ENCODE measurements at places on chromosomes 13 and 19.

DNA sequence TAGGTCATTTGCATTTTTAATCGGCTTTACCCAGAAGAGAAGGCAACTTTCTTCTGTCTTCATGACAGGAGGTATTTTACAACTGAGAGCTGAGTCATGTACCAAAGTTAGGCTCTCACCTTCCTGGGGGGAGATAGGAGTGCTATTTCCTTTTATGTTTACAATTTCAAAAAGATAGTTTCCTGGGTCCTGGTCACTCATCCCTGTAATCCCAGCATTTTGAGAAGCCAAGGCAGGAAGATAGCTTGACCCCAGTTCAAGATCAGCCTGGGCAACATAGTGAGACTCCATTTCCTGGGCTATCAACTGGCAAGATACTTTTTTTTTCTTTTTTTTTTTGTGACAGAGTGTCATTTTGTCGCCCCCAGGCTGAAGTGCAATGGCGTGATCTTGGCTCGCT, 7.6 kb downstream of the LYPD3 start:
- H3K27ac ChIP-seq: no peak overlapping the region
- H3K27me3 ChIP-seq: peaks cover 8% of the 10 kb centered on the region
- no peak overlapping the region for H3K4me3 ChIP-seq
- no peak for DNase-seq
- no peaks in the 10 kb centered on the region for H3K36me3 ChIP-seq
- H3K4me1 ChIP-seq: peaks cover 4% of the 10 kb centered on the region

- DNase-seq: peak; percentile 60
- no peaks in the 10 kb centered on the region for H3K27me3 ChIP-seq
- peak overlapping the region; percentile 80 for H3K4me3 ChIP-seq
- H3K36me3 ChIP-seq: peaks cover 21% of the 10 kb centered on the region
These were observed 1.0 kb downstream of the CLPP start for GRCh38 chr19:6362351-6362801.

- H3K27me3 ChIP-seq: peaks cover 16% of the 10 kb centered on the region
- H3K4me1 ChIP-seq: peaks cover 14% of the 10 kb centered on the region
- DNase-seq: peak; percentile 49
- peaks cover 6% of the 10 kb centered on the region for H3K36me3 ChIP-seq
- no peak overlapping the region for H3K27ac ChIP-seq
These were observed 371.9 kb downstream of the KCNRG start for GRCh38 chr13:50387051-50387581.

GRCh38 chr13:69474011-69474685, 633.5 kb upstream of the ATXN8OS start:
- no peak for DNase-seq
- no peaks in the 10 kb centered on the region for H3K4me1 ChIP-seq
- H3K4me3 ChIP-seq: no peak overlapping the region
- no peak overlapping the region for H3K27ac ChIP-seq
- no peaks in the 10 kb centered on the region for H3K27me3 ChIP-seq
